ENCODE measurements at places on chromosomes 11 and 22.

DNA sequence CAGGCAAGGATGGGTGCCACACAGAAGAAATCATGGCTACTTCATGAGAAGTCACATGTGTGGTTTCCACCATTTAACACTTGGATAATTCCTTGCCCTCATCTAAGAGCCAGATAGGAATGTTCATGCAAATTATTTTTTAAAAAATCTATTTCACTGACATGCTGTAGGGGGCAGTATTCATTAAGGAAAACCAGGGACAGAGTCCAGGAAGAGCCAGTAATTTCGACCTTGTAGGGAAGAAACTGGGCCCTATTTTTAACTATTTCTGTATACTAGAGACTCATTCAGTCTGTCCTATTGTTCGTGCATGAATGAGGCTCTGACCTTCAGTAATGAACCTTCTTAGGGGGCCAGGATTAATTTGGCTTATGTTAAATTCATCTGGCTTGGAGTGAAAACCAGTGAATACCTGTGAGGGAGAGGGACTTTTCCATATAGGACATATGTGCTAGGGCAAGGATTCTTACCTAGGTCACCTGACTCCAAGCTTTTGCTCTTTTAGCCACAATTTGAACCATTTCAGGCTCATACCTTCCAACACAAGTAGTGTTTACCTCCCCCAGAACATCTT is 192.7 kb downstream of the NAV2 start:
- no peak for DNase-seq

- DNase-seq = no peak
These were observed 73.5 kb downstream of the BRD1 start for GRCh38 chr22:49753961-49754695.

- no peak for DNase-seq
These were observed 124.5 kb downstream of the COMMD9 start for GRCh38 chr11:36164506-36165250.

- no peak for DNase-seq
These were observed 106.4 kb downstream of the ARHGAP42 start for GRCh38 chr11:100793525-100793924.

- no peak for DNase-seq
These were observed 2.3 kb downstream of the POLR2L start for GRCh38 chr11:839875-840617.
